ENCODE measurements at places on chromosomes 12 and 14. TPM values are rescaled to one million over a fixed set of nuclear protein-coding genes. Genes with fewer than 3 reads are reported as not detected.

The SEC23A gene
- 169 TPM for total RNA-seq

- H3K36me3 ChIP-seq: peaks cover 2% of the 10 kb centered on the region
- no peak for DNase-seq
- no peaks in the 10 kb centered on the region for H3K4me1 ChIP-seq
- no peaks in the 10 kb centered on the region for H3K27me3 ChIP-seq
- no peak overlapping the region for H3K4me3 ChIP-seq
Observed at GRCh38 chr14:65879248-65880009, 466.9 kb downstream of the FUT8 start.

DNA sequence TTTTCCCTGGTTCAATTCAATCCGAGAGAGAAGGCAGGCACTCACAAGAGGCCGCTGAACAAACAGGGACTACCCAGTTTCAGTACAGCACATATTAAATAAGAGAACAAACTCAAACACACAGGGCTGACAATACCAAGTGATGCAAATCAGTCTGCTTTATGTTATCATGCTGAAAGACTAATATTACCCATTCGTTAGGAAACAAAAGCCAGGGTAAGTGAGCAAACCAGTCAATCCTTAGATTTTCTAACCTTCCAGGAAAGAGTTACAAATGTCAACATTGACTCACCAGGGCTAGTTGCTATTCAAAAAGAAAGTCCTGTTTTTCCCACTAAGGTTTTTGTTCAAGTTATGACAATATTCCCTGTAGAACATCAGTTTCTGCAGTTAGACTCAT lies 246.2 kb downstream of the C12orf42 start:
- DNase-seq: no peak
- H3K4me1 ChIP-seq: no peaks in the 10 kb centered on the region
- no peaks in the 10 kb centered on the region for H3K36me3 ChIP-seq
- no peaks in the 10 kb centered on the region for H3K27me3 ChIP-seq
- no peak overlapping the region for H3K4me3 ChIP-seq

DNA sequence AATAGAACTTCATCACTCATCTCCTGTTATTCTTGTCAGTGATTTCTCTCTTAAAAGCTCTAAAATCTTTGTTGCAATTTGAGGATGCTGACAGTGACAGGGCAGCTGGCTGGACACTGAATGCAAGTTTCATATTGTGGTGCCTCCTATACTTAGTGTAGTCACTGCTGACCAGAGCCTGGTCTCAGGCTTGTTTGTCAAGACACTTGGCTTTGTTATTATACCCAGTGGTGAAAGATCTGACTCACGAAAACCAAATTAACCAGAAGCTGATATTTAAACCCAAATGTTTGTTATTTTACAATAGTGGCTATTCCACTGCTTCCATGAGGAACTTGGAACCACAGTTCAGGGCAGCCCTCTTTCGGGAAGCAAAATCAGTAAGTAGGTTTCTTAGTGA lies 42.8 kb downstream of the RPGRIP1 start:
- no peak overlapping the region for H3K27ac ChIP-seq
- no peak overlapping the region for H3K4me3 ChIP-seq
- no peaks in the 10 kb centered on the region for H3K4me1 ChIP-seq

DNA sequence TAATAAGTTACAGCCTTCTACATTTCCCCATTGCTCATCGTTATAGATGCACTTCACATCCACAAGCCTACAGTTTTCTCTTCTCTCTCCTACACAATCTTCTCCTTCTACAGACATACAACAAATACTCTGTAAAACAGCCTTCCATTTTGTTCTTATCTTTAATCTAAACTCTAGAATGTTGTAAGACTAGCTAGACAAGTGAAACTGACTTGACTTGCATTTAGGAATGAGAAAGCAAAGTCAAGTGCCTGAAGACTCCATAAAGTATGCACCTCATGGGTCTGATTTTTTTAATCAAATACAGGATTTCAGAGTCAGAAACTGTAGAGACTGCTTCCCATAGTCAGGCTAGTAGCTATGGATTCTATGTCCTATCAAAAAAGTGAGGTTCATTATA lies 190.3 kb downstream of the KLHL28 start:
- no peaks in the 10 kb centered on the region for H3K4me1 ChIP-seq
- no peak for DNase-seq
- H3K36me3 ChIP-seq: no peaks in the 10 kb centered on the region
- H3K4me3 ChIP-seq: no peak overlapping the region

GRCh38 chr14:65095633-65096205 lies 6.6 kb downstream of the MAX start:
- no peak overlapping the region for H3K4me3 ChIP-seq
- H3K4me1 ChIP-seq: peaks cover 37% of the 10 kb centered on the region
- no peak for DNase-seq

DNA sequence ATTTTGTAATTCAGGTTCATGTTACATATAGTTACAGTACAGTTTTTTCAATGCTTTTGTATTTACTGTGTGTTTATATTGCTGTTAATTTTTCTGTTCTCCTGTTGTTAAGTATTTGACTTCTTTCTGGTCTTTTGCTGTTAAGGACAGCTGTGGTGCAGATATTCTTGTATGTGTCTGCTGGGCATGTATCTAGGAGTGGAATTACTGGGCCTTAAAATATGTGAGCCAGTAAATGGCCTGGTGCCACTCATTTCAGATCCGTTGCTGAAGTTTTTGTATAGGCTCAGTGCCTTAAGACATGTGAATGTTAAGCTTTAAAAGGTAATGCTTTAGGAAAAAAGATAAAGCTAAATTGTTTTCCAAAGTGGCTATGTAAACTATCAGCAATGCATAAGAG lies 87.3 kb downstream of the TTLL5 start:
- no peak overlapping the region for H3K4me3 ChIP-seq
- peak overlapping the region; percentile 80 for H3K27ac ChIP-seq
- peaks cover 40% of the 10 kb centered on the region for H3K36me3 ChIP-seq
- H3K27me3 ChIP-seq: no peaks in the 10 kb centered on the region
- peaks cover 26% of the 10 kb centered on the region for H3K4me1 ChIP-seq

GRCh38 chr12:77847060-77847541 lies 16.4 kb downstream of the NAV3 start:
- no peaks in the 10 kb centered on the region for H3K27me3 ChIP-seq
- H3K4me3 ChIP-seq: peak overlapping the region; percentile 24
- H3K36me3 ChIP-seq: no peaks in the 10 kb centered on the region
- DNase-seq: no peak
- peaks cover 29% of the 10 kb centered on the region for H3K4me1 ChIP-seq
- H3K27ac ChIP-seq: peak overlapping the region; percentile 80

- no peak overlapping the region for H3K27ac ChIP-seq
- peak; percentile 27 for DNase-seq
- no peaks in the 10 kb centered on the region for H3K4me1 ChIP-seq
- H3K36me3 ChIP-seq: peaks cover 53% of the 10 kb centered on the region
- no peak overlapping the region for H3K4me3 ChIP-seq
- no peaks in the 10 kb centered on the region for H3K27me3 ChIP-seq
Observed at GRCh38 chr14:99401621-99402284, 78.9 kb downstream of the SETD3 start.

DNA sequence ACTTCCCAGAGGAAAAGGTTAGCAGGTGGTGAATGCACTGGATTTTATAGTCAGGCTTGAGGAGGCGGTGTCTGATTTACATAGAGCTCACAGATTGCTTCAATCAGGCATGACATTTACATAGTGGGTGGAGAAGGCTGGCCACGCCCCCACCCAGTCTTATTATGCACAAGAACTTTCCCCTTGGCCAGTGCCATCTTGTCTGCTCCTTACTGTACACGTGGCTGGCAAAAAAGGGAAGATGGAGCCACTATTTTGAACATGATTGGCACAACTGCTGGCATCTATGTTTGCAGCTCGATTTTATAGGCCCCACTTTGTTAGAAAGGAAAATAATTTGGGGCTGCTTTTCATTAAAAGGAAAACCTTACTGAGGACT lies 10.9 kb upstream of the LGMN start:
- no peak overlapping the region for H3K4me3 ChIP-seq
- no peaks in the 10 kb centered on the region for H3K4me1 ChIP-seq
- no peak for DNase-seq
